ENCODE measurements at places on chromosomes 12 and 14.
A peak's percentile ranks its signal among the peaks of the same experiment; 100 is the strongest.

DNA sequence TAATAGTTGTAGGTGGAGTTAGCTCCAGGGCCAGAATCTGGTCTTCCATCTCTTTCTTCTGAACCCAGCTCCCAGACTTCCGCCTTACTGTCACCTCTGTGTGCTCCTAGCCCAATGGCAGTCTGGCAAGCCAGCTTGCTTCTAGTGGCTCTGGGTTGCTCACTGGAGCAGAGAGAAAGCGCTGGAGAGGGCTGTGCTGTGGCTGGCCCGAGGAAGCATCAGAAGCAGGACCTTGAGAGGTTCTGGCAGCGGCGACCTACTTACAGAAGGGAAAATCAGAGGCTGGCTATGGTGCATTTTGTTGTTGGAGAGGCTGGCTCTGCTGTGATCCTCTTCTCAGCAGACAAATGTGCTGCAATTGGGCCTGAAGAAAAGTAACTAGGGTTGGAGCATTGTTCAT is 28.6 kb downstream of the KCNA5 start:
- DNase-seq: no peak

DNA sequence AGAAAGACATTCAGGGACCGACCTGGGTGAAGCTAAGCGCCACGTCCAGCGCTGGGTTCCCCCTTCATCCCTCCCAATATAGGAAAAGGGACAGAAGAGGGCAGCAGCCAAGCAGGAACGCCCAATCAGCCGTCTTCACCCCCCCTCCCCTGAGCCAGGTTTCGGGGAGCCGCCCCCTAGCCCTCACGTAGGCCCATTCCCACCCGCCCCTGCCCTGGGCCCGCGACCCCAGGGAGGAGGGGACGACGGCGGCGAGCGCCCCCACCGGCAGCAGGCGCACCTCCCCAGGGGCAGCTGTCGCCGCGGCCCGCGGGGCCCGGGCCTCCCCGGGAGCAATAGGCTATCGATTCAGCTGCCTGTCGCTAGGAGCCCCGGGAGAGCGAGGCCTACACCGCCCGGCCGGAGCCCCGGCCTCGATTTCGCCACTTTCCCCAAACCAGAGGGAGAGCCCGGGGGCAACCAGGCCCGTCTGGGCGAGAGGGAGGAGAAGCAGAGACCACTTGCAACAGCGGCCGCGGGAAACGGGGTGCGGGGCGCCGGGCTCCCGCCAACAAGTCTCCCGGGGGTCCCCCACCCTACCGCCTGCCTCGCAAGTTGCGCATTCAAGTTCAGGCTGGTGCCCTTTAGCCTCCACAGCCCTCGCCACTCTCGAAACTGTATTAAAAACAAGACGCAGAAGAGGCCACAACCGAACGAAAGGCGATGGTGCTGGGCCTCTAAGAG is 1.3 kb downstream of the DCAF5 start:
- DNase-seq: peak; percentile 92

DNA sequence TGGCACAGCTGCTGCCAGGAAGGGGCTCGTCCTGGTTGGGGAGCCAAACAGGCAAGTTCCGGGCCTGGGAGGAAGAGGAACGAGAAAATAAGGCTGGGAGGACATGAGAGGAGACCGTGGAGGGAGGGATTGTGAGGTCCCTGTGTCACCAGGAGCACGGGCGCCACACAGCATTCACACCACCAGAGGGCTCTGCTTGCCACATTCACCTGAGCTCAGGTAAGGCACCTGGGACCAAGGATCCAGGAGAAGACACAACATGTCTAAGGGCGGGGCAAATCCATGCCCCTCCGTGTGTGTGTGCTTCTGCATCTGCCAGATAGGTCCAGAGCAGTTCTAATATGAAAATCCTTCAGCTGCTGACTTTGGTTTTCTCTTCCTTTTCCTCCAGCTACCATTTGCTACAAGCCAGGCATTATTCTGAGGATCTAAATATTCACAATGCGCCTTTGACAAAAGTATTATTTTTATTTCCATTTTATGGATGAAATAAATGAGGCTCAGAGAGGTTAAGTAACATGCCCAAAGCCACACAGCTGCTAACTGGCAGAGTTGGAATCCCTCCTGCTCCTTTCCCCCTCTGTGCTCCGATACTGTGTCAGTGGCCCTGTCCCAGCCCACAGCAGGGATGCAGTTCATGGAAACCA is 14.6 kb downstream of the RAPGEF3 start:
- DNase-seq: peak; percentile 58

DNA sequence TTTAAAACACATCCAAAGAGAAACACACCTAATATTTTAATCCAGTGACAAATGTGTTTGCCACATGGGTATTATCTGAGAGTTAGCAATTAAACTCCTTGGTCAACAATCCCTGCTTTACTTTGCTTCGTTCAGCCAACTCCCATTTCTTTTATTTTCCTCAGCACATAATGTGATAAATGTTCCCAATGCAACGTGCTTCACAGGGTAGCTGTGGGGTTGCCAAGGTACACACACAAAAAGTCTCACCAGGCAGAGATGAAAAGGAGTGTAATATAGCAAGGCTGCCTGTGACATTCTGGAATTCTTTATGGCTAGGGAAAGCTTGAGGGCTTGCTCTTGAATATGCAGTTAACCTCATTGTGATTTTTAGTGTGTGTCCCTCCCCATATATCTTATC is 208.0 kb upstream of the DIO2 start:
- no peak for DNase-seq

DNA sequence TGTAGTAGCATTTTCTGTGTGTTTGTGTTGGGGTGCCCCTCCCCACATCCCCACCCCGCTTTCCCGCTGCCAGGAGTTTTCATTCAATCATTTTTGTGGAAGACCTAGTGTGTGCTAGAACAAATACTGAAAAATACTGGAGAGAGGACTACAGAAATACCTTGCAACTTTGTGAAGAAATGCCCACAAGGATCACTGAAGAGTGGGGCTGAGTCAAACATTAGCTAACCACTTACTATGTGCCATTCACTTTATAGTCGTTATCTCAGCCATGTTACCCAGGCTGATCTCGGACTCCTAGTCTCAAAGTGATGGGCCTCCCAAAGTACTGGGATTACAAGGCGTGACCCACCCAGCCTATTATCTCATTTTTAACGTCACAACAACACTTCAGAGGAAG is 559 bp upstream of the LMBR1L start:
- DNase-seq: peak; percentile 8

GRCh38 chr12:110015132-110015531 is 15.9 kb downstream of the ANKRD13A start:
- DNase-seq: no peak

DNA sequence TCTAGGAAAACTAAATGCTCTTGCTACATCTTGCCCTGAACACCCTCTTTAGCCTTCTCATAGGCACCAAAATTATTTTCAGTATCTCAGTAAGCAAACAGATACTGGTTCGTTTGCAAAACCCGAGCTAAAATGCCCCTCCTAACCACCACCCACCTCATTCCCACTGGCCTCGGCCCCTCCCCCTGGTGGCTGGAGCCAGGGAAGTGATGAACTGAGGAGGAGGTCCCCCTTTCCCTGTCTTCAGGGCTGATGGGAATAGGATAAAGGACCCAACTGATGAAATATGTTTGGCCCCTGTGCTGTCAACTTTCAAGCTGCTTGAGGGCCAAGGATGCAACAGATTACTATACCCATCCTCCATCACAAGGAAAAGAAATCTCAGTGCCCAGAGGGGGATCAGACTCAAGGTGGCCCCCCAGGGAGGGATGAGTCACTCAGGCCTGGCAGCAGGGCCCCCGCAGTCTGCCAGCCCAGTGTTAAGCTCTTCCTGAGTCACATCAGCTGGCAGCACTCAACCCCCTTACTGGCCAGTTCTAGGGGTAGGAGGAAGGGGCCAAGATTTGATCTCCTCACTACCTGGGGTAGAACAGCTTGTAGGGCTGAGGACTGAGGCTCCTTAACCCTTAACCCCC is 1.7 kb downstream of the ANKRD52 start:
- peak; percentile 30 for DNase-seq

- DNase-seq: no peak
These were observed 13.1 kb upstream of the CLEC7A start for GRCh38 chr12:10142976-10143589.

Data from D341Med (cell line).